Brain (organoid and tissue), 16 donors: ENCODE measurements at places on chromosomes 12 and 14.

DNA sequence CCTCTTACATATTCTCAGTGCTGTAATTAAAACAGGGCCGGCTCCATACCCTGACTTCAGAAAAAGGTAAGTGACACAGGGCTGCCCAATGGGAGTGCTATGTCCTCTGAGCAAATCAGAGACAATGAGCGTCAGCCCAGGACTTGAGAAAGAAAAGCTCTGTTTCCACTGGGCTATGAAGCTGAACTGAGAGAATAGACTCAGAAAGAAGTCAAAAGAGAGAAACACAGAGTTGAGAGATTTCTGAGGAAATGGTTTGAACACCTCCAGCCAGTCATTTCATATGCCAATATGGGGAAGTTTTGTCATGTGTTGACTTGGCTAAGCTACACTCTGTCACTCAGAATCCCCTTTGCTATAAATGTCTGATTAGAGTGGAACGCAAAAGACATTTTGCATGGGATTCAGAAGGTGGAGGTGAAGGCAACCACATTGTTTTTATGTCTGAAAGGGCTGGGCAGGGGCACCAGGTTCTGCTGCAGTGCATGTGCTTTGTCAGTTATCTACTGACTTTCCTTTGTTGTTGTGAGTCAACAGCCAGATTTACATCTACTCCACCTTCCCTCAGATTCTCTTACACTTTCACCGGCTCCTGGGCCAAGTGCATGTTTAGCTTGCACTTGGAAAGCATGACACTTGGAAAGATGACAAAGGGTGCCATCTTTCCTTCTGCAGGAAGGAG is 313.3 kb downstream of the DUSP6 start:
- DNase-seq: no peak

GRCh38 chr12:76765598-76765997 is 1.7 kb downstream of the ZDHHC17 start:
- no peak for DNase-seq

DNA sequence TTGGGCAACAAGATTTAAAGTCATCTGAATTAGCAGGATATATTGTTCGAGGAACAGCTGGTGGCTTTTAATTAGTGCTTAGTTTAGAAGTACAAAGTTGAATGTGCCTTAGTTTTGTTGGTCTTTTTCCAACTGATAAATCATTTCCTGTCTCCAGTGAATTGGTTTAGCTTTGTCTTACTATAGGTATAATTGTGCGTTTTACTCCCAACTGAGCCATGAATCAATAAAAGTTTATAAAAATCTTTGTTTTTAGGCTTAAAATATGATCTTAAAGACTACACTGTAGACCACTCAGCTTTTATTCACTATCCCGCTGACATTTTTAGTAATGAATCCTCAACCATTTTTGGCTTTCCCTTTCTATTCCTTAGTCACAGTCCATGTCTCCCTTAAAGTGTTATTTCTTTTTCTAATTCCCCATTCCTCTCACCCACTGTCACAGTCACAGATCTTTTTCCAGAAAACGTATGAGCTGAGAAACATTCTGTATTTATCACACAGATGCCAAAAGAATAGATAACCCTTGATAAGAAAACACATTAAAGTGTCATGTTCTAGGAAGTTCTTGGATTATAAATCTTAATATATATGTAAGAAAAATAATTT is 34.0 kb upstream of the ALG10 start:
- DNase-seq: no peak

DNA sequence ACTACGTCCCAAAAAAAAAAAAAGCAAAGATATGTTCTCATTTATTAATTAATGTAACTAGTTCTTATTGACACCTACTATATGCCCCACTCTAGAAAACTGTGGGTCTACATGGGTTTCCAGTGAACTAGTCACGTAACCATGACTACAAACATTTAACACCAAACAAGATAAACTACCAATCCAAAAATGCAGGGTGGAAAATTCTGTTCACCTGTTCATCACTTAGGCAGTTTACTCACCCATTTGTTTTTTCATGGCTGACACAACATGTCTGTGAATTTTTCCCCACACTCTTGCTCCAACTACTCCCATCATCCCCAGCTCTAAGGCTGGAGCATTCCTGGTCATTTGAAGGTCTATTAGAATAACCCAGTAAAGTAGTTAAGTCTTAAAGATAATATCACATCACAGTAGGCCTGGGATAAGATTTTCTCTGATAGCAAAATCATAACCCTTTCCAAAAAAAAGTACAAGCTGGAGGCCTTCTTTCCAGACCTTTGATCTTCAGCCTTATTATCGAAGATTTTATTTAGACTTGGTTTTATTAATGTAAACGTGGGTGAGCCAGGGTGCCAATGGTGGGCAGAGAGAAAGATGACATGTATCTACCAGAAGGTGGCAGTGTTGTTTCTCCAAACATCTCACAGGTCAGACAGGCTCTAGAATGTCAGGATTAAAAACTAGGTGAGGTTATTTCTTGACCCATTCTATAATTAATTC is 61.6 kb upstream of the DAAM1 start:
- peak; percentile 76 for DNase-seq

DNA sequence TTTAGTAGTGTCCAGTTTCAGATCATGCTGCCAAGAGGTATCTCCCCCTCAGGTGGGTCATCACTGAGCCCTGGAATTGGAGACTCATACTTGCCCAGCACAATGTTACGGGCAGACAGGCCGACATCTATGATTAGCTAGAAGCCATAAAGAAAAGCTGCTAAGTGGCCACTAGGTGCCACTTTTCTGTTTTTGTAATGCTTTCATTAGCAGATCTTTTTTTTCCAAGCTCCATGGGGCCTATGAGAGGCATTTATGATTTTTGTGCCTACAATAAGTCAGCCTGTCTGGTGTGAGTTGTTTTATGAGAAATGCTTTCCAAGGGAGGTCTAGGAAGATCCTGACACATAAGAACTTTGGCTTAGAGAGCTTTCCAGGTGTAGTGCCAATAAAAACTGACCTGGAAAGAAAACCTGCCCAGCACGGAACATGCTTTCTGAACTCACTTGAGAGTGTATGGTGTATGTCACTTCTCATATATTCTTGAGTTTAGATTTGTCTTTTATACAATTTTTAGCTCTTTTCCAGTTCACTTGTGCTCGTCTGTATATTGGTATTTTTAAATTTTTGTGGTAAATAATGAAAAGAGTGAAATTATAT is 21.8 kb upstream of the SMCO2 start:
- peak; percentile 52 for DNase-seq

DNA sequence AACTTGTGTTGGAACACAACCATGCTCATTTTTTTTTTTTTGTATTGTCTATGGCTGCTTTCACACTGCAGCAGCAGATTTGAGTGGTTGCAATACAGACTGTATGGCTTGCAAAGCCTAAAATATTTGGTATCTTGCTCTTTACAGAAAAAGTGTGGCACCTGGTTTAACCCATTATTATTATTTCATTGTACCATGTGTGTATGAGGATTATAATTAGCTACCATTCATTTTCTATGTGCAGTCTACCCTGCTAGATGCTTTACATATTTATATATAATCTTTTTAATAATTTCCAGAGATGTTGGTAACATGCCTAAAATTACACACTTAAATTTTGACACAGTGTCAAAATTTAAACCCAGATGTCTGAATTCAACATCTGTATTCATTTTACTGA is 37.7 kb downstream of the SPATS2 start:
- DNase-seq: no peak

DNA sequence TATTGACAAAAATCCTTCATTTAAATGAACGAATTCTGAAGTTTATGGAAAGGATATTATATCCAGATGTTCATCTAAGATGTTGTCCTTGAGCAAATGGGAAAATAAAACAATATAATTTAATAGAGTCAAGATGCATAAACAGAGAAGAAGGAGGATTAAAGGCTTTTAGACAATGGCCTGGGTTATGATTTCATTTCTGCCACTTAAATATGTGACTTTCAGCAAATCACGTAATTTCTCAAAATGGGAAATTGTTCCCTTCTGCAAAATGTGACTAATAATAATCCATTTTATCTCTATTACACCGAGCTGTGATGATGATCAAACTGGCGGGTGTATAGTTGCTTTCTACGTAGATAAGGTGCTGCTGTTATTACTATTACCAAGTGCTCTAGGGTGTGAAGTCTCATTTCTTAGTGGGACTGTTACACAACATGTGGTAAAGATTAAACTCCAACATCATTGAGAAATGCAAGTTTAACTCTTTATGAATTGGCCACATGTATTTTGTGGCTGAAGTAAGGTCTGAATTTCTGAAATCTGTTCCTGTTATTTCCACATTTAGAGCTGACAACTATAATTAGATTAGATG is 157.0 kb downstream of the MYRFL start:
- DNase-seq: no peak

GRCh38 chr12:18246066-18246465 is 15.3 kb upstream of the PIK3C2G start:
- DNase-seq: no peak

DNA sequence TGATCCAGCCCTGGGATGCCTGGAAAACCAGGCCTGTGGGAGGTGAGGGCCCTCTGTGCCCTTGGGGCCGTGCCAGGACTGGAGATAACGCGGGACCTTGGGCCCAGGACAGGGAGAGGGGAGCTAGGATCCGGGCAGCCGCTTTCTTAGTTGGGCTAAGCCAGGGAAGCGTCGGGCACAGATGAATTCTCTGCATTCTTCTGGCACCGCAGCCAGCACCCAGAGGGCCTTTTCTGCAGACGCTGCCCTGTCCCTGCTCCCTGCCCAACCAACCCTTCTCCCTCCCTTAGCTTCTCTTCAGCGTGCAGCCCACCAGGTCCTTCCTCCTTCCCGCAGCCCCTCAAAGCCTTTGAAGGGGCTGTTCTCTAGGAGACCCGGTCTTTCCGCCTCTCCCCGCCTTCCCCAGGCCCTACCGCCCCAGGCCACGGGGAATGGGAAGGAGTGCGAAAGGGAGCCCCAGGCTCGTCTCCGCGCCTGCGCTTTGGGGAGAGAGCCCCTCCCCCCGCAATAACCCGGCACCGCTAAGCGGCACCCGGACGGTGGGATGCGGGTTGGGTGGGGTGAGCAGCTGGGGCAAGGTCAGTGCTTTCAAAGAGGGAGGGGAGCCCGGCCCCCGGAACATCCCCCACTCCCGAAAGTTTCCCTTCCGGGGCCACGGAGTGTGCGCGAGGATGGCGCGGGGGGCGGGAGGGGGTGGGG is 663 bp downstream of the NCKAP5L start:
- DNase-seq: peak; percentile 85
